ENCODE measurements at places on chromosomes 12 and 14.
A peak's percentile ranks its signal among the peaks of the same experiment; 100 is the strongest.

DNA sequence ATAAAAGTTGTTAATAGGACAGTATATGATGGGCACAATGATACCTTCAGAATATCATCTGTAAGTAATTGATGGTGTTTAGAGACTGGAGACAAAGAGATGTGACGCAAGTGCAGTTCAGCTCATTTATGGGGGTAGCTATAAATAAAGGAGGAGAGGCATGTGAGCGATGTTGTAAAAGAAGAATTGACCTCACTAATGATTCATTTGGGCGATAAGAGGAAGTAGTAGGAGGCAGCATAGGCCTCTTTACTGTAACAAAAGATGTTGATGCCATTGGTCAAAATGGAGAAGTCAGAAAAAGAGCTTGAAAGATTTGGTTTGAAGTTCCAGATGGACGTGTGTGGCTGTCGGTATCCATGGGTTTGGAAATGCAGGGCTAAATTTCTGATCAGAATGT is 70.0 kb downstream of the FLRT2 start:
- no peak for DNase-seq

DNA sequence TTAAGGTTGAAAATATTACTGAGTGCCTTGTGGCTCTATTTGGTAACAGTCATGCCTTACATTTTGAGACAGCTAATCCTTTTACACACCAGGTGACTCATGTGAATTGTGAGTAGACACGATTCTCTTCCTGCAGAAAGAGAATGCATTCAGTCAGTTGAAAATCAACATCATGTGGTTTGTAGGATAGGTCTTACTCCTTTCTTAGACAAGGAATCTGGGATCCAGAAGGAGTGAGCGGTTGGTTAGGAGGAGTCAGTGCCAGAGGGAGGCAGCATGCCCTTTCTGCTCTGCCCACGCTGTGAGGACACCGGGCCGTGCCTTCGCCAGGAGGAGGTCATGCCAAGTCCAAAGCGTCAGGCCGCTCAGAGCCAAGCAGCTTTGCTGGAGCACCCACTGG is 47.6 kb downstream of the TRAF3 start:
- DNase-seq: peak; percentile 31

DNA sequence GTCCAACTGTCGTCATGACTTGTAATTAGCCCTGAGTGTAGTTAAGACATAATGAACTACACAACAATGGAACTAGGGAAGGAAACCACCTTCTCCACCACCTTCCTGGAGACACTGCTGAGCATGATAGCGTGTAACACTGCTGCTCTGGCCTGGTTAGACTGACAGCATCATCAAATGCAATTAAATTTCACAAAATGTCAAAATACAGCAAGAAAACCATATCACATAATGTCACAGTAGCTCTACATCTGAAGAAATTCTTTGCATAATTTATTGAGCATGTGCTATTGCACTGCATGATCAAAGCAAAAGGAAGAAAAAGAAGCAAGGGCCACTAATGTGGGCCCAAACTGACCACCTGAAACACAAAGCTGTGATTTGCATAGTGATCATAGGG is 321.8 kb upstream of the TMTC1 start:
- no peak for DNase-seq

- DNase-seq: peak; percentile 44
Observed at GRCh38 chr12:126369487-126370463, 1304.5 kb downstream of the AACS start.

- DNase-seq: no peak
Observed at GRCh38 chr12:102954134-102954533, 3.3 kb upstream of the ASCL1 start.

- DNase-seq: no peak
Observed at GRCh38 chr12:102753802-102754201, 163.2 kb downstream of the PAH start.

DNA sequence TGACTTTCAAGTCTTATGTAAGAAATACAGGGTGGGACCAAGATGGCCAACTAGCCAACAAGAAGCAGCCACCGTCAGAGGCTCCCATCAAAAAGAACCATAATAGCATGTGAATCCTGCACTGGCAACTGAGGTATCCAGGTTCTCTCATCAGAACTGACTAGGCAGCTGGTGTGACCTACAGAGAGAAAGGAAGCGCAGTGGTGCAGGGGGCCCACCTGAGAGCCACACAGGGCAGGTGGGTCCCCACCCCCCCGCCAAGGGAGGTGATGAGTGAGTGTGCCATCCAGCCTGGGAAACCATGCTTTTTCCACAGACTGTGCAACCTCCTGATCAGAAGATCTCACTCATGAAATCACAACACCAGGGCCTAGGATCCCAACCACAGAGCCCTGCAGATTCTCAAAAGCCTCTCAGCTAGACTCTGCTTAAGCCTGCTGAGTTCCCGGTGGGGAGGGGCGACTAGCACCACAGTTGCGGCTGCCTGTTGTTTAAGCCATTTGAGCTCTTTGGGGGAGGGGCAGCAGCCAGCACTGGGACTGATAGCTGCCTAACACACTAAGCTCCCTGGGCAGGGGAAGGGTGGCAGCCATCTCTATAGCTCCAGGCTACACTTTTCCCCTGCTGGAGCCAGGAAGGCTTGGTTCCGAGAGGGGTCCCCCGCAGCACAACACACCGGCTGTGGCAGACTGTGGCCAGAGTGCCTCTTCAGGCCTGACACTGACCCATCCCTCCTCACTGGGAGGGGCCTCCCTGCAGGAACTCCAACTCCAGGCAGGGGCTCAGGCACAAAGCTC is 75.3 kb downstream of the GARIN6 start:
- DNase-seq: no peak

- DNase-seq: no peak
Observed at GRCh38 chr12:124543052-124543589, 24.3 kb downstream of the NCOR2 start.

- DNase-seq: no peak
Observed at GRCh38 chr14:61347826-61348443, 26.6 kb downstream of the PRKCH start.

- peak; percentile 14 for DNase-seq
Observed at GRCh38 chr12:66620026-66620425, 58.9 kb downstream of the GRIP1 start.

- peak; percentile 76 for DNase-seq
Observed at GRCh38 chr12:92034858-92035401, 110.7 kb downstream of the BTG1 start.

DNA sequence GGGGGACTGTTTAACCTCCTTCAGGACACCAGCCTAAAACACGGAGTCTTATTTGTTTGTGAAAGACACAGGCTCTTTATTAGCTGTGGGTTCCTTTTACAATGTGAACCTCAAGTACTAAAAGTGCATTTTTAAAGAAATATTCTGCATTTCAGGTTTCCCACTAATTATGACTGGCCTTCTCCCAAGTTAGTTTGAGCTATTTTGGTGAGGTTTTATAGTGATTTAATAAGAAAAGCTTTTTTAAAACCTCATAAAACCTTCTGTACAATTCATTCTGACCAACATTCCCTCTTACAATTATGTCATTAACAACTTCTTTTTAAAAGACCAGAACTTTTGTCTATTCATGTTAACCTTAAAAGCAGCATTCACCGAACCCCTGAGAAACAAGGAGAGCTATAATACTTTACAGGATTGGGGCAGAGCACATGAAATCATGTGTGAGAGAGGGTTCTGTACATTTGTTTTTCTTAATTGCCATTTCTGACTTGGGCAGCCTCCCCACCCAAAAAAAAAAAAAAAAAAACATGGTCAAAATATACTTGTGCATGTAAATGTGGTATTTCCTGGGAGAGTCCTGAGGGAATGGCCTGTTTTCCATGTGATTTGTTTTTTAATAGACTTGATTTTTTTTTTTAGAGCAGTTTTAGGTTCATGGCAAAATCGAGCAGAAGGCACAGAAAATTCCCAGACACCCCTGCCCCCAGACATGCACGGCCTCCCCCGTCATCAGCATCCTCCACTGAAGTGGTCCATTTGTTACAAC is 169.5 kb downstream of the CHST11 start:
- DNase-seq: no peak

DNA sequence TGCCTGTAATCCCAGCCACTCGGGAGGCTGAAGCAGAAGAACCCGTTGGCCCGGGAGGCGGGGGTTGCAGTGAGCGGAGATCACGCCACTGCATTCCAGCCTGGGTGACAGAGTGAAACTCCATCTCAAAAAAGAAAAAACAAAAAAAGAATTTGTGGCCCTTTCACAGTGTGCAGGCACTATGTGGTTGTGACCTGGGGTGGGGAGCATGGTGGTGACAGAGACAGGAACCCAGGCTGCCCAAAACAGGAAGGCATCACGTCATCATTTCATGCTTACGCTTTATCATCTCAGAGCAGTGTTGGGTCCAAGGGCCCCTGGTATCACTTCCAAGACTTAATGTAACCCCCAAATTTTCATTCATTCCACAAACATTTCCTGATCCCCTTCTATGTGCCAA is 175.7 kb upstream of the GSC start:
- no peak for DNase-seq

DNA sequence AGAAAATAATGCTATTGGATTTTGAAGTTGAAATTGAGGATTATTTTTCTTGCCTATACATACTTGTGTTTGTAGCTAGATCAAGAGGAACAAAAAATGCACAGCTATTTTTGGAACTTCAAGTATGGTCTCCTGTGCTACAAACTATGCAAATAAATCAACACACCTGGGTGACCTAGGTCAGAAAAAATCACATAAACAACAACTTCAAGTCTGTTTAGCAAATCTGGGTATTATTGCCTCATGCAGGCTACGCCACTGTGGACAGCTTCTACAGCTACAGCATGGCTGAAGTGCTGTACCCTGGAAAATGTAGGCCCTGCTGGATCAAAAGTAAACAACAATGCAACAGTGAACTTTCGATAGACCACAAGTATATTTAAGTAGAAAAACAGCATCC is 87.5 kb downstream of the SLC6A15 start:
- no peak for DNase-seq

DNA sequence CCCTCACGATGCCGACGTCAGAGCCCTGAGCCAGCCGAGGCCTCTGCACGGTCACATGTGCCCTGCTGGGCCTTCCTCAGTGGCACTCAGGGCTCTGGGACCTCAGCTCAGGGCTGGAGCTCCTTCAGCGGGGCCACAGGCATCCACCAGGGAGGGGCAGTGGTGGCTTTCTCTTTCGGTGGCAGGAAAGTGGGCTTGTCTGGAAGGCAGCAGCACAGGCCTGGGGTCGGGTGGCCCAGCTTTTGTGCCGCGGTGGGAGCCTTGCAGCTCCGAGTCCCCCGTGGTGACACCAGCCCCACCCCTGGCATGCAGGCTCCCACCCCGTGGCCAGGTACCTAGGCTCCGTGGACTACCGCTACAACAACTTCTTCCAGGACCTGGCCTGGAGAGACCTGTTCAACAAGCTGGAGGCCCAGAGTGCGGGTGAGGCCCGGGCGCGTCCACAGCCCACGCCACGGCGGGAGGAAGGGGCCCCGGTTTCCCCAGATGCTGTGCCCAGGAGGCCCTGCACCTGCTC is 14.2 kb upstream of the TEX22 start:
- no peak for DNase-seq

DNA sequence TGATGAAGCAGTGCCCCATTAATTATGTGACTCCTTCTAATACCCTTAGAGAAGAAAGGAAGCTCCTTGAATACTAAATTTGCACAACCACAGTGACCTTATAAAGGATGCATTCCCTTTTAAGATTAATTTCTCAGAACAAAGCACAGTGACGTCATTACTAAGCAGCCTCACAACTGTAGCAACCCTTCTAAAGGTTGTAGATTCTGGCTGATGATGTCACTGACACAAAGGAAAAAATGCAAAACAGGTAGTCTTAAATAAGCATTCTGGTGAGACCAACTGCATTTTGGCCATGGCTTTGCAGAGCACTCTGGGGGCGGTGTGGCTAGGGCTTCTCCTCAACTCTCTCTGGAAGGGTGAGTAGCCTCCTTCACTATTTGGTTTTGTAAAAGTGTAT is 38.4 kb upstream of the OR4E1 start:
- no peak for DNase-seq

- no peak for DNase-seq
Observed at GRCh38 chr14:65413739-65414045, 1.2 kb downstream of the FUT8 start.

GRCh38 chr14:101118746-101119591 is 215.4 kb upstream of the RTL1 start:
- no peak for DNase-seq

- no peak for DNase-seq
Observed at GRCh38 chr12:117994551-117995438, 21.7 kb upstream of the RFC5 start.

DNA sequence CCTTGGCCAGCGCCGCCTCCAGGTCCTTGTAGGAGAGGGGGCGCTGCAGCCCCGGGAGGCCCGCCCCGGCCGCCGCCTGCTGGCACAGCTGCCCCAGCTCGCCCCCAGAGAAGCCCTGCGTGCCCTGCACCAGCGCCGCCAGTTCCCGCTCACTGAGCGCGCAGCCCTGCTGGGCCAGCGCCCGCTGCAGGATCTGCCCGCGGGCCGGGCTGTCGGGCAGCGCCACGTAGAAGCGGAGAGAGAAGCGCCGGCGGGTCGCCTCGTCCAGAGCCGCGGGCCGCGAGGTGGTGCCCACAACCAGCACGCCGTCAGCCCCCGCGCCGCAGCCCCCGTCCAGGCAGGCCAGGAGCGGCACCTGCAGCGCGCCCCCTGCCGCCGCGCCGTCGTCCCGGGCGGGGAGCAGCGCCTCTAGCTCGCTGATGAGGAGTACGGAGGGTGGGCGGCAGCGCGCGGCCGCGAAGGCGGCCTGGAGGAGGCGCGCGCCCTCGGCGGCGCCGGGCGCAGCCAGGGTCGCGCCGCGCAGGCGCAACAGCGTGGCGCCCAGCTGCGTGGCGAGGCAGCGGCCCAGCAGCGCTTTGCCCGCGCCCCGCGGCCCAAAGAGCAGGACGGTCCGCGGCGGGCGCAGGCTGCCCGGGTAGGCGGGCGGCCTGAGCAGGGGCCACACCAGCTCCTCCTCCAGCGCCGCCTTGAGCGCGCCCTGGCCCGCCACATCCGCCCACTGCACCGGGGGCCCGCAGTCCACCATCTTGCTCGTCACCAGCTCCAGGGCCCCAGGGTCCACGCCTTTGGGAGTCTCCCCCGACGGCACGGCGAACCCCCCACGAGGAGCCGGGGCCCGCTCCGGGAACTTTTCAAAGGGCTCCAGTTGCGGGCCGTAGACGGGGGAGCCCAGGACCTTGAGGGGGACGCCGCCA is 27.7 kb downstream of the FIGNL2 start:
- DNase-seq: peak; percentile 66

GRCh38 chr12:121443193-121443870 is 43.4 kb downstream of the RNF34 start:
- DNase-seq: peak; percentile 72

DNA sequence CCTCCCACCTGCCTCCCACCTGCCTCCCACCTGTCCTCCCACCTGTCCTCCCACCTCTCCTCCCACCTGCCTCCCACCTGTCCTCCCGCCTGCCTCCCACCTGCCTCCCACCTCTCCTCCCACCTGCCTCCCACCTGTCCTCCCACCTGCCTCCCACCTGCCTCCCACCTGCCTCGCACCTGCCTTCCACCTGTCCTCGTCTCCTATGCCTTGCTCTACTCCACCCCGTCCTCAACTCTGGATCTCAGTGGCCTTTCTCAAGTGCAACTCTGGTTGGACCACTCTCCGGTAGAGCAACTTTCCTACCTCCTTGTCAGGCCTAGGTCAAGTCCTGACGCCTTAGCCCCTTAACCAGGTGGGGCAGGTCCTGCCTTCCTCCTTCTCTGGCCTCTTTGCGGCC is 29.3 kb upstream of the PEX5 start:
- DNase-seq: no peak

All from fibroblast of skin of scalp (primary cell).